MG63 (cell line): ENCODE measurements at places on chromosomes 13 and 19. TPM values are rescaled to one million over a fixed set of nuclear protein-coding genes. Genes with fewer than 3 reads are reported as not detected.

PCDH20 gene
- total RNA-seq = not detected in 2 replicates

SOX1 gene
- total RNA-seq = not detected in 2 replicates

CLEC4M gene
- not detected in 2 replicates for total RNA-seq

TNNI3 gene
- not detected in 2 replicates for total RNA-seq

KDELR1 gene
- total RNA-seq = 51.3 and 103 TPM in 2 replicates

WDR87 gene
- total RNA-seq = not detected in 2 replicates

NLRP9 gene
- total RNA-seq = not detected in 2 replicates

SPACA4 gene
- total RNA-seq = not detected in 2 replicates

KLK3 gene
- not detected in 2 replicates for total RNA-seq

SIGLEC12 gene
- not detected in 2 replicates for total RNA-seq

PDCD5 gene
- 245 and 384 TPM in 2 replicates for total RNA-seq

STAP2 gene
- not detected in 2 replicates for total RNA-seq

FAM216B gene
- total RNA-seq = not detected in 2 replicates

FBXO27 gene
- 0.82 TPM in 1 of 2 replicates, not detected in the other for total RNA-seq

GARIN5A gene
- 1.2 TPM in 1 of 2 replicates, not detected in the other for total RNA-seq

GPC6 gene
- 4.1 and 10.1 TPM in 2 replicates for total RNA-seq

TLE6 gene
- not detected in 2 replicates for total RNA-seq

LILRB1 gene
- not detected in 2 replicates for total RNA-seq

SIAH3 gene
- not detected in 2 replicates for total RNA-seq

ZNF358 gene
- total RNA-seq = 37.2 and 44.9 TPM in 2 replicates

CGB1 gene
- not detected in 2 replicates for total RNA-seq

KASH5 gene
- total RNA-seq = not detected in 2 replicates

OR7D2 gene
- not detected in 2 replicates for total RNA-seq

ZNF432 gene
- 1.2 and 3.4 TPM in 2 replicates for total RNA-seq

COMP gene
- 0.30 and 0.66 TPM in 2 replicates for total RNA-seq

DDX49 gene
- total RNA-seq = 142 and 214 TPM in 2 replicates

NRTN gene
- 1.4 TPM in 1 of 2 replicates, not detected in the other for total RNA-seq

ZNF541 gene
- 0.36 and 0.69 TPM in 2 replicates for total RNA-seq
